ENCODE measurements at places on chromosomes 5 and 9.

DNA sequence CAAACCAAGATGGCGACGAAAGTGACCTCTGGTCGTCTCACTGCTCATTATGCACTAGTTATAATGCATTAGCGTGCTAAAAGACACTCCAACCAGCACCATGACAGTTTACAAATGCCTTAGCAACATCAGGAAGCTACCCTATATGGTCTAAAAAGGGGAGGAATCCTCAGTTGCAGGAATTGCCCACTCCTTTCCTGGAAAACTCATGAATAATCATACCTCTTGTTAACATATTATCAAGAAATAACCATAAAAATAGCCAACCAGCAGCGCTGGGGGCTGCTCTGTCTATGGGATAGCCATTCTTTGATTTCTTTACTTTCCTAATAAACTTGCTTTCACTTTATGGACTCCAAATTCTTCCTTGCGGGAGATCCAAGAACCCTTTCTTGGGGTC, 595.7 kb upstream of the KLF4 start:
- DNase-seq, result no peak

DNA sequence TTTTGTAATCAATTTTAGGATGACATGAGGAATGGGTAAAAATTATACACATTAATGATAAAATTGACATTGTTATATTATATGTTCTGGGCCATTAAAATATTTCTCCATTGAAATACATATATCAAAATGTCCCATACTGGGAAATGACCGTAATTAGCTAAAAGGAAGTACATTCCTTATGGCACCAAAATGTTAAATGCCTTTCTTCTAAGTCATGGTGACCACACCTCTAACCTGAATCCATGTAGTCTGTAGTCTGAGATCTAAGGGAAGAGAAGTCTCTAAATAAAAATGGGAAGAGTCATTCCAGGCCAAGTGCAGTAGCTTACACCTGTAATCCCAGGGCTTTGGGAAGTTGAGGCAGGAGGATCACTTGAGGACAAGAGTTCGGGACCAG, 10.0 kb upstream of the GDA start:
- no peak for DNase-seq

- DNase-seq, result no peak
Observed at GRCh38 chr9:80498001-80498555, 926.3 kb downstream of the TLE4 start.

DNA sequence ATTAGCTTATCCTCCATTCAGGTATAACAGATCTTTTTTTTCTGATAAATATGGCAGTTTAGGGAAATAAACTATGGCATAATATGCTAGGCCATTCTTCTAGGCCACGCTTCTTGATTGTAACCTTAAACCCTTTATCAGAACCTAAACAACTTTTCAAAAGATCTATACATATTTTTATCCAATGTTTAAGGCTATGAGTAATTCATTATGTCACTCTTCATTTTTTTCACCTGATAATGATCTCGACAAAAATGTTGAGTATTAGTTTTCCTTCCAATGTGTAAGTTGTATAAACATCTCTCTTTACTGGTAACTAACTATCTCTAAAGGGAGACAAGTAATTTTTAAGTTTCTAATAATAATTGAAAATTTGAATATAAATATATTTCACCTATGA, 2.4 kb upstream of the PCDHB4 start:
- DNase-seq, result no peak

DNA sequence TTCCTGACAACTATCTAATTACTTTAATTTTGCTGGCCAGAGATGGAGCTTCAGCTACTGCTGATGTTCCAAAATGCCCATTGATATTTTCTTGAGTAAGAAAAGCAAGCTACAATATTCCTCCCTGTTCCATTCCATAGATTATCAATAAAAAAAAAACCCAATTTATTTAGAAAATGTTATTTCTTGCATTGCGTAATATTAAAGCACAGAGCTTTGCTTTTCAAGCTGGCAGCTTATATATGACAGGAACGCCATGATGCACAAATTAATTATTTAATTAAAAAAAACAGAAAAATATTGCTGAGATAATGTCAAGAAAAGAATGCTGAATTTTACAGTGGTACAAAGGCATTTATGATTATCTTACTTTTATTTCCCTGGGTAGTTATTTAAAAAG, 47.9 kb downstream of the TRPM3 start:
- no peak for DNase-seq

DNA sequence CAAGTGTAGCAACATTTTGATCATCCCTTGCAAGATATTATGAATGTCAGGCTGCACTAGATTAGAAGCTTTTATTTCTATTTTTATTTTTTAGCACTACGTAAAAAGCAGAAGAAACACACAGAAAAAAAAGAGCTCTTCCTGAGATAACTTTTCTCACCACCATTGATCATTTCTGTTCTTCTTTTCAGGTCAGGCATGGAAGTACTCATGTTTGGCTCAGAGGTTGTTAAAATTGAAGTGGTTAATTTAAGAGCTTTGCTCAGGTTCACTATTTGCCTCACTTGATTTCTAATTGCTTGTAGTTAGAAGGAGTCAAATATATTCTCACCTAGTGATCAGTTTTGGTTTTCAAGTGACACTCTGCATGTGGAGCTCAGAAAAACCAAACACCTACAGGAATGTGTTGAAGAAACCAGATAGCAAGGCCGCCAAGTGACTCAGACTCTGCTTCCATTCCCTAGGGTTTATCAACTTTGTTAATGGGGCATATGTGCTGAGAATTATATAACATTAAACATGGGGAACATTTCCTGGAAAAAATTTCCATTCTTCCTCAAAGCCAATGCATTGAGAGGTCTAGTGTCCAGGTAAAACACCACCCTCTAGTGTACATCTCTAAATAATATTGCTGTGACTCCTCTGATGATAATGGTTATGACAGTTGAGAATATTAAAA, 679.8 kb downstream of the CETN3 start:
- no peak for DNase-seq

DNA sequence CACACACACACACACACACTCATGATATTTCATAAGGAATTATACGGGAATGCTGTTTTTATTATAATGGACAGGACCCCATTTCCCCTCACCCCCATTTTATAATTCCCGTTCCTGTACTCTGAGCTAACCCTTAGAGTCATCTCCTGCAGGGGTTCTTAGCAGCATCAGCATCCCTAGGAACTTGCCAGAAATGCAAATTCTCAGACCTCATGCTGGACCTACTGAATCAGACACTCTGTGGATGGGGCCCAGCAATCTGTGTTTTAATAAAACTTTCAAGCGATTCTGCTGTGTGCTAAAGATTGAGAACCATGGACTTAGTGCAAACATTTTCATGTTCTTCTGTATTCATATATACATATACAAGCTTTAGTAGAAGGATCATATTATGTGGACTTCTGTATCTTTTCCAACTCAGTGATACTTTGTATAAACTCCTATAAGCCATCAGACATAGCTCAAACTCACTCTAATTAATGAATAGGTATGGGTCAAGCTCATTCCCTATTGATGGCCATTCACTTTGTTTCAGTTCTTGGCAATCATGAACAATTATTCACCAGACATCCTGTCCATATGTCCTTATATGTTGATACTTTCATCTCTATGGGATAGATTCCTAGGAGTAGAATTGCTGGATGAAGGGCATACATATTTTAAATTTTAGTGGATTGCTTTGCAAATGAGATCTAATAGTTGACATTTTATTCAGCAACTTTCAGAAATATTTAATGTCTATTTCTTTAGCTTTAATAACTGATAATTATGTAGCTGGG, 65.5 kb downstream of the ARHGEF28 start:
- no peak for DNase-seq

DNA sequence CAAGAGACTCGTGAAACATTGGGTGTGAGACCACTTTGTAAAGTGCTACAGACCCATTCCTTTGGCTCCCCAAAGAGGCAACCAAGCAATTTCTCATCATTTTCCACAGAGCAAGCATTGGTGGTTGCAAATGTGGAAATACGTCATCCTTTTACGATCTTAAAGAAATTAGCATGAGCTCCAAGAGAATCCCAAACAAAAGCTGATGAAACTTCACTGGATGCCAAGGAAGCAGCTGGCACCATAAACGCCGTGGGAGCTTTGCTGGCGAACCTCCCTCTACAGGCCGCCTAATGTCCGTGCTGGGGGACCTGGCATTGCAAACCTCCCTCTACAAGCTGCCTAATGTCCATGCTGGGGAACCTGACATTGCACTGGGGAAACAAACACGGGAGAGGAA, 432.4 kb downstream of the ACTL7B start:
- no peak for DNase-seq

DNA sequence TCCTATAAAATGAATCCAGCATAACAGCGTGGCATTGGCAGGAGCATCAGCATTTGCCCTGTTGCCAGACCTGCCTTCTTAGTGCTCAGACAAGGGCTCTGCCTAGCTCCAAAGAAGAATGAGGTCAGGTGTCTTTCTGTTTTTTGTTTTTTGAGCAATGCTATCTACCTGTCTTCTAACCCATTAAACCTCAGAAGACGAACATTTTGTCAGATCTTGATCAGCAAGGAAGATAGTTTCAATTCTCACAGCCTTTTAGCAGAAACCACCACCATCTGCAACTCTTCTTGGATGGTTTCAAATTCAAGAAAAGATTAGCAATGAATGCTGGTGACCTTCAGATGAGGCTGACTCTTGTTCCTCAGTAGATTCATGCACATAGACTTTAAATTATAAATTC, 103.5 kb upstream of the IQGAP2 start:
- no peak for DNase-seq

DNA sequence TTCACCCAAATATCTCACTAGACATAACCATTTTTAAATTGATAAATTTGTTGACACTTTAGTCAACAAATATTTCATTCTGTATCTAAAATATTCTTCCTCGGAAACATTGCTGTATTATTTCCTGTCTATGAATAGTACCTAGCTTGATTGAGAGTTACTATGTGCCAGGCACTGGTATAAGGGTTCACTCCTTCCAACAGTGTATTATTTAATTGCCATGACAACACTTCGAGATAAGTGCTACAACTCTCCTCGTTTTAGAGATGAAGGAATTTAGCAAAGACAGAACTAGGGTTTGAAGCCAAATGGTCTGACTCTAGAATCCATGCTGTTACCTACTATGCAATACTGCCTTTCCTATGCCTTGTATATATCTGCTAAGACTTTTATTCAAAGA, 287.2 kb downstream of the YTHDC2 start:
- DNase-seq, result no peak

All from frontal cortex (tissue), 4 donors.